NCI-H446 treated with DMSO at 0.1 percent for 48 hours (cell line): ENCODE measurements at places on chromosomes 6 and 20.

- no peak for DNase-seq
Observed at GRCh38 chr20:37714978-37715672, 21.3 kb downstream of the CTNNBL1 start.

DNA sequence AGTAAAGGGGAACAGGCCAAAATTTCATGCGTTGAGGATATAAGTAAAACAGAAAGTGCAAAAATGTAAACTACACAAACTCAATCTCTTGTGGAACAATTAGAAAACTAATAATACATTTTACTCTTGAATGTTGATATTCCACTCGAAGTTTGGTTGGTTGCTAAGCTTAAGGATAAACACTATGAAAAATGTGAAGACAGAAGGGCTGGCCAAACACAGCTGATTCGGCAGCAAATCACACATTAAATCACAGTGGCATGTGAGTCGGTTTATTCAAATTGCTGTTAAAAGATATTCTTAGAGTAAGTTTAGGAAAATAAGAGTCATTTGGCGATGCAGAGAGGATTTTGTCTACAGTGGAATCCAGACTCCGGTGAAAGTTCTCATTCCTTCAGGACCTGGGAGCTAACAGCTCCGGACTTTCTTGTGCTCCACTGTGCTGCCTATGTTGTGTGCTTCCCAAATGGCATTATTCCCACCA is 1.4 kb upstream of the EPM2A start:
- no peak for DNase-seq

DNA sequence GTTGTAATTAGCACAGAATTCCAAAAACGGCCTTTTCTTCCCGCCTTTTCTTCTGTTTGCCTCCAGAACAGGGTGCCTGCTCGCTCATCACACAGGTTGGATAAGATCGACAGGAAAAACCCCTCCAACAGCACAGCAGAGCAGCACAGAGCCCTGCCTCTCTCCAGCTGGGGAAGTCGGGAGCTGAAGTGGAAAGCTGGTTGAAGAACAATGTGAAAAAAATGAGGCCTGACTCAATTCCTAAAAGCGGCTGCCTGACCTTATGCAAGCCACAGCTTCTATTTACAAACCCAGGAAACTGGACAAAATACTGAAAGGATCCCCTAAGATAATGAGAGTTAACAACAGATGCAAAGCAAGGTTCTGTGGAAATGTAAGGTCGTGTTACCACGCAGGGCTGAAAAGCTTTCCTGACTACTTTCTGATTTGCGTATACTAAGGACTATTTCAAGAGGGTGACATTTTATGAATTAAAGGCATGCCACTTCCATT is 116.9 kb downstream of the TTLL2 start:
- no peak for DNase-seq

- DNase-seq = no peak
Observed at GRCh38 chr6:75813476-75814250, 64.6 kb downstream of the MYO6 start.

DNA sequence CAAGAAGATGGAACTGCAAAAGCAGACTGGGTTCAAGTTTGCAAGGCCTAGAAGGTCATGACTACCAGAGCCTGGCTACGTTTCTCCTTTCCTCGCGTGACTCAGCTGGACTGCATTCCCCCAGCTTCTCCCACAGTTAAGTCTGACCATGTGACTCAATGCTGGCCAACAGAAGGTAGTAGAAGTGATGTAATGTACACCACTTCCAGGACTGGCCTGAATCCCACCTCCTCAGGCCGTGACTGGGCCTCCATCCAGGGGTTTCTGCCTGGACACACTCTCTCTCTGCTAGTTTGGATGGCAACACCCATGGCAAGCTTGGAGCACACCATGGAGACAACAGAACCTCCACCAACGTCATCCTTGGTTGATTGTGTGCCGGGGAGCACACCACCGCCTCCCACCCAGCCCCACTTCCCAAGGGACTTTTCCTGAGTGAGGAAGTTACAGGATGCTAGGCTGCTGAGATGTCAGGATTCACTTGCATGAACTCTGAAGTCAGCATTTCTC is 112.0 kb upstream of the CDYL start:
- DNase-seq = peak; percentile 24
